ENCODE measurements at places on chromosomes 3 and 15.
A peak's percentile ranks its signal among the peaks of the same experiment; 100 is the strongest.

DNA sequence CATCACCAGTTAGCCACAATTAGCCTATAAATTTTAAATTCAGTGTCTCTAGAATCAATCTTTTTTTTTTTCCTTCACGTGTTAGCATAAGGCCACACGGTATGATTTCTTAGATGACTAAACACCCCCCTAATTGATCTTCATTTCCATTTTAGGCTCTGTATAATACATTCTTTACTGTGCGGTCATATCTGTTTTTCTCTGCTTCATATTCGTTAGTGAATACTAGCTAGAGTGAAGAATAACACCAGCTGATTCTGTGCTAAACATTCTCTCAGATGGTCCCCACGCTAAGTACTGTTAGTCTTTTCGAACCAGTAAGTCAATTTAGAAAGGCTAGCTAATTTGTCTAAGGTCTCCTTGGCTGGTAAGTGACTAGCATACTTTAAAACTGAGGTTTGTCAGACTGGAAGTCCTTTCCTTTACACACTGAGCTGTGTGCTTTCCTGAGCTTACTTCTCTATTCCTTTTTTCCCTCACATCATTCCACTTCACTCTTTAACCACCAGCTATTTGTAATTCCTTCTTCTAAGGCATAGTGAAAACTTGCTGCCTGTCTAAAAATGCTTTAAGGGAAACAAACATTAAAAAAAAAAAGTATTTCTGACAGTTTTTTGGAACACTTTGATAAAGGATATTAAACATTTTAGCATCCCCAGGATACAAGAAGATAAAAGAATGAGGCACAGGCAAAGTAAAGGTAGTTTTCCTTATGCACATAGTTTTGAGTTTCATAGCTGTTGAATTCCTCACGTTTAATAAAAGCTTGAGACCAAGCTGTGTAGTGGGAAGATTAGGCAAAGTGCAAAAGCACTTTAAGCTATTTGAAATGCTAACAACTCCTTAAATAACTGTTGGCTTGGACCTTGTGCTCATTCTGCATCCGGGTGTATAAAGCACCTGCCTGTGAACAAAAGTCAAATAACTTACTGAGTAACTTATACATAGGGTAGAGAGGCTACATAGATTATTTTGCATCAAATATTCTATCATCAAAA lies 17.1 kb downstream of the ZFAND6 start:
- DNase-seq, result no peak
- no peak overlapping the region for H3K4me3 ChIP-seq
- H3K36me3 ChIP-seq, result peaks cover 3% of the 10 kb centered on the region
- no peaks in the 10 kb centered on the region for H3K27me3 ChIP-seq

DNA sequence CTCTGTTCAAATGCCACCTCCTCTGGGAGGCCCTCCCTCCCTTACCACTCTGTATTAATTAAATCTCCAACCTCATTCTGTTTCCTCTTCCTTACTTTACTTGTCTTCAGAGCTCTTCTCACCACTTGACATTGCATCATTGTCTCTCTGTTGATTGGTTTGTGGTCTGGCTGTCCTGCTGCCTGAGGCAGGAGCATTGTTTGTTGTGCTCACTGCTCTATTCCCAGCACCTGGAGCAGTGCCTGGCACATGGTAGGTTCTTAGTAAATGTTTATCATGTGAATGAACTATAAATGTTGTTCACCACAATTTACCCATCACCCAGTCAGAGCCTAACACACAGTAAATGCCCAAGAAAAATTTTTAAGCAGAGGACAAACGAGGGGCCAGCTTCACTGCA lies 6.7 kb upstream of the BFSP2 start:
- no peaks in the 10 kb centered on the region for H3K27me3 ChIP-seq
- DNase-seq, result no peak
- no peaks in the 10 kb centered on the region for H3K36me3 ChIP-seq
- H3K27ac ChIP-seq, result no peak overlapping the region

DNA sequence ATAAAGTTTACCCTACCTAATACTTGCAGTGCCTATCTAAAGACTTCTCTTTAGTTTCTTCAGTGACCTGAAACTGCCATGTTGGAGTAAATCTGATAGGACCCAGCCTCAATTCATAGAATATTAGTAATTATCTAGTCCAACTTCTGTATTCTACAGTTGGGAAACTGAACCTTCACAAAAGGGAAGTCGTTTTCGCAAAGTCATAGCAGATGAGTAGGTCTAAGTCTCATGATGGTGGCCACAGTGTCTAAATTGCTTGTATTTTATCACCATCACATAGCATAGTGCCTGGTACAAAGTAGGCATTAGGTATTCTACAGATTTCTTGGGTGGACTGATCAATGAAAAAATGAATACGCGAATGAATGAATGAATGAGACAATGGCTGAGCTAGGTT lies 8.4 kb downstream of the GMNC start:
- no peak overlapping the region for H3K27ac ChIP-seq
- no peak overlapping the region for H3K4me3 ChIP-seq
- peaks cover 6% of the 10 kb centered on the region for H3K27me3 ChIP-seq
- no peak for DNase-seq
- no peaks in the 10 kb centered on the region for H3K36me3 ChIP-seq

DNA sequence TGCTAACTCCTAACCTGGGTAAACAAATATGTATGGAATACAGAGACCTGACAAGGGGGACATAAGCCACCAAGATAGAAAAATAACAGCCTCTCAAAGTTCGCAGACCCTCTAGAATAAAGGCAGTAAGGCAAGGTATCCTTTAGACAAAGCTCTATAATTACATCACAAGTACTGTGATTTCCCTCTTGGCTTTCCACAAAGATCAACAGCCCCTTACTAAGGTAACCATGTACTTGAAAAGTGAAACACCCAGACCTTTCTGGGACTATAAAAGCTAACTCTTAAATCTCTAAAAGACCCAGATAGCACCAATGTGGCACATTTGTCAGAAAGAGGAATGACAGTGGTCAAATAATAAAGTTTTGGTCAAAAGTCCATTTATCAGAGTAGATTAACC lies 51.9 kb downstream of the TBL1XR1 start:
- no peak overlapping the region for H3K27ac ChIP-seq
- no peak for DNase-seq

GRCh38 chr3:279325-279724 lies 82.8 kb downstream of the CHL1 start:
- no peaks in the 10 kb centered on the region for H3K27me3 ChIP-seq
- H3K36me3 ChIP-seq, result no peaks in the 10 kb centered on the region
- no peak overlapping the region for H3K27ac ChIP-seq
- H3K4me1 ChIP-seq, result no peaks in the 10 kb centered on the region

- no peak for DNase-seq
- H3K27ac ChIP-seq, result no peak overlapping the region
- H3K27me3 ChIP-seq, result no peaks in the 10 kb centered on the region
- no peaks in the 10 kb centered on the region for H3K4me1 ChIP-seq
- no peak overlapping the region for H3K4me3 ChIP-seq
Observed at GRCh38 chr3:86634361-86634760, 356.6 kb downstream of the VGLL3 start.

DNA sequence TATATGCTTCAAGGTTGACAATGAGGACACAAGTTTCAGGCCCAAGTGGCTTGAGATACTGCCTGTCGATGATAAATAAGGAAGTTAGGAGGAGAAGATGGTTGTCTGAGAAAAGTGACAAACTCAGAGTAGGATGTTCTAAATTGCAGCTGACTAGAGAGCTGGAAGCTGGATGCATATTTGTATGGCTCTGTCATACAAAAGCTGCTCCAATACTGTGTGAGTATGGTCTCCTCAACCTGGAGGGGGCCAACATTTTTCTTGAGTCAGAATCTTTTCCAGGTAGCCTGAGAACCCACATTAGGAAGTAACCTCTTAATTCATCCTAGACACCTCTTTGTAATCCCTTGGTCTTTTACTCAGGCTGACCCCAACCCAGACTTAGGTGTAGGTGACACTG lies 28.4 kb upstream of the TPRG1 start:
- H3K27me3 ChIP-seq, result peaks cover 10% of the 10 kb centered on the region
- no peaks in the 10 kb centered on the region for H3K4me1 ChIP-seq
- no peaks in the 10 kb centered on the region for H3K36me3 ChIP-seq
- H3K4me3 ChIP-seq, result no peak overlapping the region
- DNase-seq, result no peak
- no peak overlapping the region for H3K27ac ChIP-seq

GRCh38 chr15:80456517-80457492 lies 52.6 kb downstream of the ARNT2 start:
- no peak overlapping the region for H3K27ac ChIP-seq
- no peak for DNase-seq
- peaks cover 5% of the 10 kb centered on the region for H3K36me3 ChIP-seq
- no peaks in the 10 kb centered on the region for H3K27me3 ChIP-seq
- no peak overlapping the region for H3K4me3 ChIP-seq

DNA sequence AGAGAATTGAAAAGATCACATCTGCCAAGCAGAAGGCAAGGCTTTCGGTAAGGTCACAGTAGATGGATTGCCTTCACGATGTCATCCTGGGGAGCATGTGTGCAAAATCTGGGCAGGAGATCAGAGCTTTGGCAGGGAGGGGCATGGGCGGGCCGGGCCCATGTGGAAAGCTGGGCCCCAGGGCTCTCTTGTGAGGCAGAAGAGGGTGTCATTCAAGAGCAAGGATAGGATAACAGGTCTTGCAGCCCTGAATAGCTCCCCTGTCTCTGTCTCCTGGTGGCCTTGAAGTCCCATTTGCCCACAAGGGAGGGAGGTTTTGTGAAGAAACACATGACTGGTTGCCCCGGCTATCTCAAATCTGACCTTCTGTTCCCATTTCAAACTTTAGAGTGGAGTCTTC lies 172.0 kb downstream of the OPA1 start:
- peak; percentile 1 for DNase-seq
- no peaks in the 10 kb centered on the region for H3K36me3 ChIP-seq
- no peaks in the 10 kb centered on the region for H3K4me1 ChIP-seq
- H3K4me3 ChIP-seq, result no peak overlapping the region

- H3K4me1 ChIP-seq, result no peaks in the 10 kb centered on the region
- H3K36me3 ChIP-seq, result peaks cover 32% of the 10 kb centered on the region
- no peak overlapping the region for H3K4me3 ChIP-seq
- H3K27me3 ChIP-seq, result no peaks in the 10 kb centered on the region
- no peak for DNase-seq
Observed at GRCh38 chr3:39064646-39065045, 12.8 kb downstream of the WDR48 start.

- H3K27me3 ChIP-seq, result no peaks in the 10 kb centered on the region
- H3K27ac ChIP-seq, result no peak overlapping the region
- H3K36me3 ChIP-seq, result no peaks in the 10 kb centered on the region
- no peak for DNase-seq
- no peak overlapping the region for H3K4me3 ChIP-seq
Observed at GRCh38 chr3:100221159-100221558, 39.6 kb upstream of the TBC1D23 start.

GRCh38 chr3:127068871-127069270 lies 86.0 kb downstream of the PLXNA1 start:
- no peak overlapping the region for H3K4me3 ChIP-seq
- H3K36me3 ChIP-seq, result no peaks in the 10 kb centered on the region
- H3K27ac ChIP-seq, result no peak overlapping the region

DNA sequence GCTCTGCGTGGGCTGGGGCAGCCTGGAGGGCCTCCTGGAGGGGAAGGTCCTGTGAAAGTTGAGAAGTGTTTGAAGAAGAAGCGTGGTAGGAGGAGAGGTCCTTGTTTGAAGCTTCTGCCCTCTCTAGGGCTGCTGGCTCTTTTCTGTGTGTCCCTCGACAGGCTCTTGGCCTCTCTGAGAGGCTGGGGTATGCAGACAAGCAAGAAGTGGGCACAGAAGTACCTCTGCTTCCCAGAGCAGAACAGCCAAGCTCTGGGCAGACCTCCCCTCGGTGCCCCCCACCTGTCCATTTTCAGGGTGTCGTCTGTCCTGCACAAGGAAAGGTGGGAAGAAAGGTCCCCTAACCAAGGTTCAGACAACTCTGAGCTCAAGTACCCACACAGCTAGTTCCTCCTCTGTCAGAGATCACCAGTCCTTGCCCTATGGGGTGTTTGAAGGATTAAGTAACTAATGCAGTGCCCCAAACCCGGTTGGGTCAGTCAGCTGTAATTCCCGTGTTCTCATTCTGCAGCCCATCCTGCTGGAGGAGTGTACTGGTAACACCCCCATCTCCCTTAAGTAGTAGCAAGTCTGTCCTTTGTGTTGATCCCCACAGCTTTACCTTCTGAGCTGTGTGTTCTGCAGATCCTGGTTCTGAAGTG lies 6.3 kb downstream of the CSK start:
- no peaks in the 10 kb centered on the region for H3K36me3 ChIP-seq
- no peak overlapping the region for H3K4me3 ChIP-seq
- no peak for DNase-seq
- H3K27me3 ChIP-seq, result no peaks in the 10 kb centered on the region

Measured in SK-N-SH (cell line).